ENCODE measurements at places on chromosomes 7 and 10.

GRCh38 chr7:86976958-86977357 is 82.5 kb downstream of the ELAPOR2 start:
- no peak overlapping the region for H3K4me3 ChIP-seq
- no peak overlapping the region for H3K27ac ChIP-seq
- DNase-seq = no peak

DNA sequence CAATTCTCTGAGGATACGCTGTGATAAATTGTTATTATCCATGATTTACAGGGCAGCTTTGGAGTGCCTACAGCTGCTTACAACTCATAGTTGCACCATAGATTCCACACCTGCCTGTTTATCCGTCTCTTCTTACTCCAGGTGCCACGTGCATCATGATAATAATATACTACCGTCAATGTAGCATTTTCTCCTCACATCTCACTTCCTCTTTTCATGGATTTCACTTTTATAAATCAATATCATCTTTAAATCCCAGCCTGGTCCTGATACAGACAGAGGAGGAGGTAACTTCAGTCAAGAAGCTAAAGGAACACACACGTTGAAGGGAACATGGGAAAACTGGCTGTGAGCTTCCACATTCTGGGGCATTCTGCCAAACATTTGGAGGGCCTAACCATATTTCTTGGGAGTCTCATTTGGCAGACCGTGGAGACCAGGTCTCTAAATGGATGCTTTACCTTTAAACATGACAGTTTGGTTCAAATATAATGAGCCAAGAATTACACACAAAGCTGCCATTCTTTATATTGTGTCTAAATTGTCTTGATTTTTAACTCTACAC is 2.4 kb downstream of the CH25H start:
- peaks cover 4% of the 10 kb centered on the region for H3K27me3 ChIP-seq
- no peak for DNase-seq
- H3K36me3 ChIP-seq = no peaks in the 10 kb centered on the region
- no peak overlapping the region for H3K27ac ChIP-seq
- H3K4me3 ChIP-seq = no peak overlapping the region

DNA sequence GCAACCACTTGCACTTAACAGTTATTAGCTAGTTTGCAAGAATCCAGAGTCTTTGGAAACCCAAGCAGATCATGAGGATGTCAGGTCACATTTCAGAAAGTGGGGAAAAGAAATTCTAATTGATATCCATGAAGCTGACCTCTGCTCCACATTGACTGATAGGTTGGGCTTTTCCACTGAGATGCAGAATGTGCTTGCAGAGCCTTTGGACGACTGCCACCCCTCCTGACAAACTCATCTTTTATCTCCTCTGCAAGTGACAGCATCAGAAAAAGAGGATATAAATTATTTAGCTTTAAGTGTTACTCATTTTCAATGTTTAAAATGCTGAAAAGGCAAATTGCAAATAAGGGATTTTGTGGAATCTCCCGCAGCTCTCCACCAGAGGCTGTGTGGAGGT is 75.3 kb downstream of the C10orf90 start:
- no peaks in the 10 kb centered on the region for H3K27me3 ChIP-seq
- H3K36me3 ChIP-seq = no peaks in the 10 kb centered on the region
- H3K4me1 ChIP-seq = no peaks in the 10 kb centered on the region
- H3K27ac ChIP-seq = no peak overlapping the region
- H3K4me3 ChIP-seq = no peak overlapping the region

GRCh38 chr7:155003092-155003375 is at the start of gene PAXIP1:
Gene PAXIP1, minus strand, starts transcription at chr7:155003124. Its CDS starts 195 bp downstream, at chr7:155002929.
- H3K27ac ChIP-seq = peak within 1 kb of the TSS; percentile 89
- H3K36me3 ChIP-seq = peaks cover 6% of the 10 kb centered on the region
- H3K4me1 ChIP-seq = peaks cover 17% of the 10 kb centered on the region
- H3K27me3 ChIP-seq = no peaks in the 10 kb centered on the region

DNA sequence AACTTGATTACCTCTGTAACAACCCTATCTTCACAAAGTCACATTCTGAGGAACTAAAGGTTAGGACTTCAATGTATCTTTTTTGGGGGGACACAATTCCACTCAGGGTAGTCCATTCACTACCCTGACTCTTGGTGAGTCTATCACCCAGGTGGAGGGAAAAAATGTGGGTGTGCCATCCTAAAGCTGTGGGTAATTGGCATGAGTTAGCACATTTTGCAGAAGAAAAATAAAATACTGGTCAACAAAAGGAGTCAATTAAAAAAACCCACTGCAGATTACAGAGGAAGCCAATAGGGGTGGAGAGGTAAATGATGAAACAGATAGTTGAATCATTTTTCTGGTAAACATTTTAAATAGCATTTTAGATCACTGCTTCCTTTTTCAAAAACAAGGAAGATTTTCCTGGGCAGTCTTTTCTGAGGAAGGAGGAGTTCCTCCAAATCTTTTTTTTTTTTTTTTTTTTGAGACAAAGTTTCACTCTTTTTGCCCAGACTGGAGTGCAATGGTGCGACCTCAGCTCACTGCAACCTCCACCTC is 5.1 kb upstream of the BLVRA start:
- peaks cover 5% of the 10 kb centered on the region for H3K4me1 ChIP-seq
- no peaks in the 10 kb centered on the region for H3K36me3 ChIP-seq
- DNase-seq = no peak
- H3K4me3 ChIP-seq = no peak overlapping the region
- no peak overlapping the region for H3K27ac ChIP-seq

- no peaks in the 10 kb centered on the region for H3K36me3 ChIP-seq
- H3K27ac ChIP-seq = no peak overlapping the region
- DNase-seq = peak; percentile 60
- H3K4me1 ChIP-seq = no peaks in the 10 kb centered on the region
Measured at GRCh38 chr7:4209966-4210365, 472.1 kb upstream of the FOXK1 start.

DNA sequence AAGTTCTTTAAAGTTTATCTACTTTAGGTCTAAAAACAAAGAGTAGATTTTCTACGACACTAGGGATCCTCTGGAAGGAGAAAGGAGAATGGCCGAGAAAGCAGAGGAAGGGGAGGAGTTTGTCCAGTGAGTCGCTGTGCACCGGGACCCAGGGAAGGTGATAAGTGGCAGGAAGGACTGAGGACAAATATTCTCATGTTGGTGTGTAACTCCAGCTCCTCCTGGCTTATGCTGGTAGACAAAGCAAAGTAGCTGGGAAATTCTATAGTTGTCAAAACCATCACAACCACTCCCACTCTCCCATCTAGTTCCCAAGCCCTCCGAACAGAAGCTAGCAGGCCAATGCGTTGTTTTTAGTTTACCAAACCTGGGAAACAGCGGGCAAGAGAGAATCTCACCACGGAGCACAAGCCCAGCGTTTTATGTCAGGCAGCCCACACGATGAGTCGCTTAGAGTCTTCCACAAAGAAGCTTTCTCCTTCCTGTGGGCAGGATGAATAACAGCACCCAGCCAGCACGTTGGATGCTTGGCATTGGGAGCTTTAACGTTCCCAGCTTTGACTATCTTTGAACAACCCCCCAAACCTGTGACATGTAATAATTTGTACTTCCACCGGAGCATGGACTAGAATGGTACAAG is 32.9 kb upstream of the JCAD start:
- no peaks in the 10 kb centered on the region for H3K36me3 ChIP-seq
- no peak overlapping the region for H3K27ac ChIP-seq
- no peaks in the 10 kb centered on the region for H3K4me1 ChIP-seq
- DNase-seq = no peak
- no peak overlapping the region for H3K4me3 ChIP-seq
- H3K27me3 ChIP-seq = no peaks in the 10 kb centered on the region

- no peak overlapping the region for H3K27ac ChIP-seq
- H3K4me1 ChIP-seq = no peaks in the 10 kb centered on the region
- DNase-seq = no peak
- H3K27me3 ChIP-seq = peaks cover 27% of the 10 kb centered on the region
Measured at GRCh38 chr10:131129544-131129943, 182.0 kb downstream of the TCERG1L start.

- no peak for DNase-seq
- peak overlapping the region; percentile 59 for H3K4me3 ChIP-seq
- H3K27ac ChIP-seq = no peak overlapping the region
- H3K27me3 ChIP-seq = peaks cover 47% of the 10 kb centered on the region
Measured at GRCh38 chr7:114082642-114083165, 163.9 kb upstream of the PPP1R3A start.

GRCh38 chr10:10208196-10208595 is 809.5 kb upstream of the CELF2 start:
- H3K4me1 ChIP-seq = no peaks in the 10 kb centered on the region
- H3K27me3 ChIP-seq = no peaks in the 10 kb centered on the region
- H3K4me3 ChIP-seq = no peak overlapping the region
- DNase-seq = no peak
- no peaks in the 10 kb centered on the region for H3K36me3 ChIP-seq

DNA sequence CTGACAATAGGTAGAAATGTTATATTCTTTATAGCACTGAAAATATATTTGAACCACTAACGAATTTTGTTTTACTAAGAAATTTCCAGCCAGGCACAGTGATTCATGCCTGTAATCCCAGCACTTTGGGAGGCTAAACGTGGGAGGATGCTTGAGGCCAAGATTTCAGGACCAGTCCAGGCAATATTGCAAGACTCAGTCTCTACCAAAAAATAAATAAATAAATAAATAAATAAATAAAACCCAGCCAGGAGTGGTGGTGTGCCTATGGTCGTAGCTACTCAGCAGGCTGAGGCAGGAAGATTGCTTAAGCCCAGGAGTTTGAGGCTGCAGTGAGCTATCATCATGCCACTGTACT is 39.8 kb downstream of the PIP4K2A start:
- no peak overlapping the region for H3K27ac ChIP-seq
- H3K4me1 ChIP-seq = peaks cover 33% of the 10 kb centered on the region
- no peaks in the 10 kb centered on the region for H3K36me3 ChIP-seq

DNA sequence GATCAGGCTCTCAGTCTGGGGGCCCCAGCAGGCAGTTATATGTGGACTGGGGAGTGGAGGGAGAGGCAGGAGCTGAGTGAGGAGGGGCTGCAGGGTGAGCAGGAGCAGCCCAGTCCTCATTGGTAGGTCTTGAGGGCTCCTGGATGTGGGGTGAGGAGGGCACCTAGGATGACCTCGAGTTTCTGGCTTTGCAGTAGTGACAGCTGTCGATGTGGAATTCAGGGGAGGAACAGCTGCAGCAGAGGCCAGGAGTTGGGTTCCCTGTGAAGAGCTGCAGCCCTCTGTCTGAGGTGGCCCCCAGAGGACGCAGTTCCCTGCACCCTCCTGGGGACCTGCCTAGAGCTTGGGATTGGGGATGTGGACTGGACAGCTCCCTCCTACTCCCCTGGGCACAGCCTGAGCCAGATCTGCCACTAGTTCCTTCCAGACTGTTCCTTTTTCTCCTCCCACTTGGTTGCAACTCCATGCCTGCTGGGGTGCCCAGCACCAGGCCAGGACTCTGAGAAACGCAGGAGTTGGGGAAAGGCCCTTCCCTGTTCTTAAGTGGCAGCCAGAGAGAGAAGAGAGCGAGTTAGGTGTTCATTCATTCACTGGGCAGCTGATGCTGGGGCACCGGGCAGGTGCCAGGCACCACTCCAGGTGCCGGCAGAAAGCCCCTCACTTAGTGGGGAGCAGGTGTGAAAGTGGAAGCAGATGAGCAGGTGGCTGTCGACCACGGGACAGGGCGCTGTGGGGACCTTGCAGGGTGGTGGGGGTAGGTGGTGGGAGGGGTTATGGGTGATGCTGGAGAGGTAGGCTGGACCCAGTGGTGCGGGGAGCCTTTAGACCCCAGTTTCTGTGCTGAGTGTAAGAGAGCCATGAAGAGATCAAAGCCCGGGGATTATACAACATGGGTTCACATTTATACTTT is 57.9 kb downstream of the PRF1 start:
- H3K27me3 ChIP-seq = no peaks in the 10 kb centered on the region
- H3K4me1 ChIP-seq = no peaks in the 10 kb centered on the region
- DNase-seq = no peak
- no peaks in the 10 kb centered on the region for H3K36me3 ChIP-seq
- H3K27ac ChIP-seq = no peak overlapping the region
- no peak overlapping the region for H3K4me3 ChIP-seq

DNA sequence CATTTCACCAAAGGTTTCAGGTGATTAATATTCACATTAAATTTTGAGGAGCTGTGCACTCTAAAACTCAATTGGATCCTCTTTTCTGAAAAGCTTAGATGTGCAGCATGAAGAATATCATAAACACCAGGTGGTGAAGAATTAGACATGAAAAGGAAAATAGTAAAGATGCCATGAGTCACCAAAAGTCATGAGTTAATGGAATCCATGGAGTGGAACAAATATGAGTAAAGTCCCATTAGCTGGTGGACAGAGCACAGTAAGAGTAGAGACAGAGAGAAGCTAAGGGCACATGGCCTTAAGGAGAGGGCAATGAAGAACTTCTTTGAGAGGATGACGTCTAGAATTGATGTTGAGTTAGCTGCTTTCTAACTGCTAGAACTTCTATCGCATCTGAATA is 271.6 kb downstream of the CSTF2T start:
- H3K4me1 ChIP-seq = no peaks in the 10 kb centered on the region
- no peak overlapping the region for H3K4me3 ChIP-seq
- no peak for DNase-seq

DNA sequence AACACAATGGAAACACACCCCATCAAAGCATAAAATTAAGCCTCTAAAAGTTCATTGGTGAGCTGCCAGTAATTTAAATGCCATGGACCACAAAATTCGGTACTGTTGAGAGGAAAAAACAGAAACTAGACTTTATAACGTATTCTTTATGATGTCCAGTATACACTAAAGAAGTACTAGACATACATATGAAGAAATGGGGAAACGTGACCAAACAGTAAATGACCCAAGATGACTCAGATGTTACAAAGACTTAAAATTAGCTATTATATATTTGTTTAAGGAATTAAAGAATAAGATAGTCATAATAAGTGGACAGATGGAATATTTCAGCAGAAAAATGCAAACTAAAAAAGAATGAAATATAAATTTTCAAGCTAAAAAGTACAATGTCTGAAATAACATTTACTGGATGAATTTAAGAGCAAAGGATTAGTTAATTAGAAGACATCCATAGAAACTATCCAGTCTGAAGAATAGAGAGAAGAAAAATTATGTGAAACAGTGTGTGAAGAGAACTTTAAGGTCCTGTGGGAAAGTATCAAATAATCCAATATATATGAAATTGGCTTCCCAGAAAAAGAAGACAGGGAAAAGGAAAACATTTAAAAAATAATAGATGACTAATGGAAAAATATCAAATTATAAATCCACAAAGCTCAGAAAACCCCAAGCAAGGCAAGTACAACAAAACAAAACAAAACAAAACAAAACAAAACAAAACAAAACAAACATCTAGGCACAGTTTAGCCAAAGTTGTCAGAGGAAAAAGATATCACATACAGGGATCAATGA is 69.4 kb downstream of the SAMD9 start:
- no peak overlapping the region for H3K27ac ChIP-seq
- DNase-seq = no peak
- H3K27me3 ChIP-seq = no peaks in the 10 kb centered on the region
- H3K4me3 ChIP-seq = no peak overlapping the region

GRCh38 chr7:101828301-101829020 is 11.0 kb downstream of the CUX1 start:
- peak; percentile 46 for DNase-seq
- peaks cover 4% of the 10 kb centered on the region for H3K4me1 ChIP-seq
- H3K27ac ChIP-seq = no peak overlapping the region
- H3K36me3 ChIP-seq = no peaks in the 10 kb centered on the region
- no peaks in the 10 kb centered on the region for H3K27me3 ChIP-seq
- H3K4me3 ChIP-seq = no peak overlapping the region

GRCh38 chr7:99036546-99037111 is 107.3 kb downstream of the SMURF1 start:
- H3K4me3 ChIP-seq = no peak overlapping the region
- no peaks in the 10 kb centered on the region for H3K27me3 ChIP-seq
- peaks cover 5% of the 10 kb centered on the region for H3K4me1 ChIP-seq
